Muscle of leg (tissue), 16 donors: ENCODE measurements at places on chromosomes 13 and 19. TPM values are rescaled to one million over a fixed set of nuclear protein-coding genes. Genes with fewer than 3 reads are reported as not detected.

DNA sequence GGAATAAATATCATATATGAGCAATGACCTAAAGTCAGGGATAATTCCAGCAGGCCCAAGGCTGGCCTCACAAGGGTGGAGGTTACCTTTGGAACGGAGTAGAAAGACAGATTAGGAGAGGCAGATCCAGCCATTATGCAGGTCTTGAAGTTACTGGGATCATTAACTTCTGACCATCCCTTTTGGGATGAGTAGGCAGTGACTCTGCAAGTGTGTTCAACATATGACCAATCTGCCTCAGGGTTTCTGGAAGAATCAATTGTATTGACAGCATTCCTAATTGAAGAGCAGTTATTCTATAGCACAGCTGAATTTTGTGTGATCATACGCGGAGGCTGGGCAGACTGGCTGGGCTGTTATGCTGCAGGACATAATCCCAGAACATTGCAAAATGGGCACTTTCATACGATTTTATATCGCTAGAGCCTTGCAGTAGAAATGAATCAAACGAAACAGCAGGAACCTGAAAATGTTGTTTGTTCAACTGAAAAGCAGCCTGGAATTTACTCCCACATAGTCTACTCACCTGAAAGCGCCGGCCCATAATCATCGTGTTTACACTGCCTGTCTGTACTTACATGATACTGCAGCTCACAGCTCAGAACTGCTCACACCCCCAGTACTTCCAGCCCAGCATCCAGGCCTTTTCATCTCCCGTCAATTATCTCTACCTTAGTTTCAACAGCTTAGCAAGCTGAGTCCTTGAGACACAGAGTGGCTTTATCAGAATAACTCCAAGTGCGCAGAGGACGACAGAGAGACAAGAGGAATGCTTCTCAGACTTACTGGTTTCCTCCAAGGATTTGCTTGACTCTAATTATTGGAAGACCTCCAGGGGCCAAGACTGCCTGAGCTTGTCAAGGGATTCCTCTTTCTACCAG lies 556.1 kb downstream of the EFNB2 start:
- DNase-seq: no peak
- H3K4me3 ChIP-seq: no peak overlapping the region
- H3K27me3 ChIP-seq: no peaks in the 10 kb centered on the region
- H3K36me3 ChIP-seq: no peaks in the 10 kb centered on the region
- H3K27ac ChIP-seq: no peak overlapping the region
- no peaks in the 10 kb centered on the region for H3K4me1 ChIP-seq

DNA sequence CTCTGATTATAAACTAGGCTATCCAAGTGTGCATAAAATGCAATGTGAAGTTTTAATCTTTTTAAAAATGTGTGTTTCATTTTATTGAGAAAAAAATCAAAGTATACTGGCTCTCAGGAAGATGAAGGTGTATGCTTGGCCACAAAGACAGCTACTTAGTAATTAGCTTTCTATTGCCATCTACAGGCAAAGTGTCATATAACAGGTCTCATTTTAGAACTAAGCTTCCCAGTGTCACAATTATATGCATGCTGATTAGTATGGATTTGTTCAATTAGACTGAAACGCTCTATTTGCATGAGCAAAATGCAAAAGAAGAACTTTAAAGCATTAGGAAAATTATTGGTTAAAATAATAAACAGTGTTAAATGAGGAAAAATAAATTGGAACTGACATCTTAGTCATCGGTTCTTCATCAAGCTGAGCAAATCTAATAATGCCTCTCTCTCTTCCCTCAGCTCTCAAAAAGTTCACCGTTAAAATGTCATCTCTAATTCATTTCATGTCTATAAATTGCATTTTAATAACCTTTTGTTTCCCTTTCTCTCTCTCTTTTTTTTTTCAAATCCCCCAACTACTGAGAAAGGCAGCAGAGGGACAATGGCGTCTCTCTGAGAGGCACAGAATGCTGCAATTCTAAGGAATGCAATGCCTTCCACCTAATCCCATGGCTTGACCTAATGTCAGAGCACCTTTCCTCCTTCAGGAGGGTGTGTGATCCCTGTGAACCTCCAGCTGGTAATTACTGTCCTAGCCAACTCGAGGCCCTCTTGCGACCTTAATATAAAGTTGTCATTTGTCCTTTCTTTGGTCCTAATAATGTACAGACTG lies 313.1 kb upstream of the MAB21L1 start:
- H3K4me3 ChIP-seq: no peak overlapping the region
- peaks cover 28% of the 10 kb centered on the region for H3K4me1 ChIP-seq
- H3K27me3 ChIP-seq: no peaks in the 10 kb centered on the region
- DNase-seq: peak; percentile 81
- no peak overlapping the region for H3K27ac ChIP-seq

- no peaks in the 10 kb centered on the region for H3K27me3 ChIP-seq
- no peaks in the 10 kb centered on the region for H3K36me3 ChIP-seq
- DNase-seq: peak; percentile 82
- no peak overlapping the region for H3K27ac ChIP-seq
These were observed 109.5 kb downstream of the TBC1D4 start for GRCh38 chr13:75372517-75372916.

GRCh38 chr13:46871557-46871956 lies 25.3 kb downstream of the HTR2A start:
- no peak overlapping the region for H3K4me3 ChIP-seq
- DNase-seq: no peak
- no peaks in the 10 kb centered on the region for H3K36me3 ChIP-seq
- no peaks in the 10 kb centered on the region for H3K27me3 ChIP-seq

DNA sequence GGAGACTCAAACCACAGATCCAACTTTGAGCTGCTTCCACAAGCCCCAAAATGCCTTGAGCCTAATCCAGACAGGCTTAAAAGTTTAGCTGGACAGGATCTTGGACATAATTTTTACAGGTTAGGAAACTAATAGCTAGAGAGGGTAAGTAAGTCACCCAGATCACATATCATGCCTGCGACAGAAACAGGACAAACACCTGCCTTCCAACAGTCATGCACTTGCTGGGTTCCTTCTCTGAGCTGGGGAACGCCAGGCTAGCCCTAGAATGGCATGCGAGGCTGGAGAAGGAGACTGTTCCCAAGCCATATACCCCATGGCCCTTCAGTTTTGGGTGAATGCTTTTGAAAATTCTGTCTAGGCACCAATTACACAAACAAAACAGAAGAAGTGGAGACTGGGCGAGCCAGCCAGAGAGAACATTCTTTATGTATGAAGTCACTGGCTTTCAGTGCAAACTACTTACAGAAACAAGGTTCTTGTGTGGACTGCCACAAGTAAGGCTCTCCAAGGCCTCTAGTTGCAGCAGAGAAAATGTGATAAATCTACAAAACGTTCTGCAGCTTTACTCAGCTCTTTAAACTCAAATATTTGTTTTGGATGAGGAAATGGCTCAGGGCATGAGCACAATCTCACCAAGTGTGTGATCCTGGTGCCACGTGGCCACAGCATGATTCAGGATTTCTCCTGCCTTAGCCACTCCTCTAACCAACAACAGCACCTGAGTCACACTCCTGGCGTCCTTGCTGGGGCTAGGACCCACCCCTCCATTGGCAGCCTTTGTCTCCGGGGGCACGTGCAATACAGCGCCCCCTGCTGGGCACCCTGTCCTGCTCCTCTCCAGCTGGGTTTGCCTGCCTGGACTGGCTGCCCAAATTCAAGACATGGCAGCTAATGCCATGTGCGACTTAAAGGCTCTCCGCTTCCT lies 73.4 kb upstream of the UBL3 start:
- H3K36me3 ChIP-seq: no peaks in the 10 kb centered on the region
- peaks cover 35% of the 10 kb centered on the region for H3K4me1 ChIP-seq
- H3K4me3 ChIP-seq: no peak overlapping the region
- H3K27ac ChIP-seq: peak overlapping the region; percentile 60

GRCh38 chr19:44908836-44909261 lies 3.3 kb downstream of the APOE start:
- H3K36me3 ChIP-seq: no peaks in the 10 kb centered on the region
- no peak overlapping the region for H3K27ac ChIP-seq
- no peak for DNase-seq
- peaks cover 22% of the 10 kb centered on the region for H3K27me3 ChIP-seq
- H3K4me1 ChIP-seq: peaks cover 61% of the 10 kb centered on the region
- no peak overlapping the region for H3K4me3 ChIP-seq

GRCh38 chr19:7303470-7303869 lies 9.3 kb upstream of the INSR start:
- H3K27me3 ChIP-seq: peaks cover 6% of the 10 kb centered on the region
- no peaks in the 10 kb centered on the region for H3K4me1 ChIP-seq
- DNase-seq: no peak
- no peak overlapping the region for H3K27ac ChIP-seq
- no peaks in the 10 kb centered on the region for H3K36me3 ChIP-seq

DNA sequence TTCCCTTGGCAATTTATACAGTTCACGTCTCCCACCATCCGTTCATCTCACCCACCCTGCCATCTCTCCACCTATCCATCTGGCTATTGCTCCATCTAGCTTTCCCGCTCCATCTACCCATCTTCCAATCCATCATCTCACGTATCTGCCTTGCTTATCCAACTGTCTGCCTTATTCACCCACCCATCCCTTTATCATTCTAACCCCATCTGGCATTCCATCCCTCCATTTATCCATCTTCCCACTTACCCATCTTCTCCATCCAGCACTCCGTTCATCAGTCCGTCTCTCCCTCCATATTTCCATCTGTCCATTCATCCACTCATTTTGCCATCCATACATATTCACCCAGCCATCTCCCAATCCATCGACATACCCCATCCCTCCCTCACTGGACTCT lies 10.0 kb downstream of the RPS16 start:
- H3K4me3 ChIP-seq: no peak overlapping the region
- peaks cover 25% of the 10 kb centered on the region for H3K4me1 ChIP-seq
- no peak overlapping the region for H3K27ac ChIP-seq
- peaks cover 49% of the 10 kb centered on the region for H3K36me3 ChIP-seq

DNA sequence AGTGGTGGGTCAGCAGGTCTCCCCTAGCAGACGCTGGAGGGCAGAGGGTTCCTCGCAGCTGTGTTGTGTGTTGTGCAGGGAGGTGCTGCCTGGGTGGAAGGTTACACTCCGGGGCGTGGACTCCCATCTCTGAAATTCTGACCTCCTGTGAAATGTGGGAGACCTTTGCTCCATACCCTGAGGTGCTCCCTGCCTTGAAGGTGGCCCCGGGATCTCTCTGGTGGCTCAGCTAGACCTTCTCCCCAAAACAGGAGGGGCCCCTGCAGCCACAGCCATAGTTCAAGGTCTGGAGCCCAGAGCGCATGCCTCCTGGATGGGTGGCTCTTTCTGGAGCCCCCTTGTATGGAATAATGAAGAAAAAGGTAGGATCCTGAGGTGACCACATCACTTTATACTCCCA lies 70.2 kb downstream of the SOX1 start:
- no peaks in the 10 kb centered on the region for H3K36me3 ChIP-seq
- H3K4me1 ChIP-seq: peaks cover 5% of the 10 kb centered on the region
- H3K27me3 ChIP-seq: peaks cover 26% of the 10 kb centered on the region
- no peak for DNase-seq

GRCh38 chr13:84207509-84207908 lies 325.2 kb upstream of the SLITRK1 start:
- no peak for DNase-seq
- no peaks in the 10 kb centered on the region for H3K27me3 ChIP-seq
- no peaks in the 10 kb centered on the region for H3K36me3 ChIP-seq
- H3K27ac ChIP-seq: no peak overlapping the region
- H3K4me3 ChIP-seq: no peak overlapping the region

DNA sequence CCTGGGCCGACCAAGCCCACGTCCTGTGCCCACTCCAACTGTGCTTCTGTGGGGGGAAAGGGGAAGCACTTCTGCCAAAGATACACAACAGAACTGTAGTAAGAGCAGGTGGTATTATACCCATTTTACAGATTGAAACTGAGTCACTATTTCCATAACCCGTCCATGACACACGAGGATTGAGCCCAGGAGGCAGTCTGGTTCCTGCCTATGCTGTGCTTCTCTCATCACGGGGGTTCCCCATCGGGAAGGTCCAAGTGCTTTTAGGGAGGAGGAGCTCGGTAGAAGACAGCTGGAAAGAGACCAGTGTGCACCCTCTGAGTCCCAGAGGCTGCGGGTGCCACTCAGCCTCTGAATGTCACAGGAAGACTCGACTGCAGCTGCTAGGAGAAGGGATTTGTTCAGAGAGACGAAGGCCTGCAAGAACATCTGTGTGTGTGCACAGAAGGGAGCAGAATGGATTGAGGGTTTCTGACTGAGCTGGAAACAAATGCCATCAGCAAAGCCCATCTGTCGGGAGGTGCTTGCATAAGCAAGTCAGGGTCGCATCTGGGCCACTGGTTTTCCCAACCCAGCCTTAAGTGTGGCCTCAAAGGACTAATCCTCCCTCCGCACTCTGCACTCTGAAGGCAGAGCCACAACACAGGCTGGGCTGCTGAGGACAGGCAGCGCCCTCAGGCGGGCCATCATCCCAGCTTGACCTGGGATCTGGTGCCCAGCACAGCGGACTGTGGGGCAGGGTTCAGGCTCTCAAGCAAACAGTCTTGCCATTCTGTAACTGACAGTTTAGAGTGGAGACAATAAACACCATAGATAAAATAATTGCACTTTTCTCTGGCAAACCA lies 150.0 kb downstream of the DPF1 start:
- no peaks in the 10 kb centered on the region for H3K27me3 ChIP-seq
- no peak overlapping the region for H3K4me3 ChIP-seq
- H3K36me3 ChIP-seq: no peaks in the 10 kb centered on the region
- DNase-seq: peak; percentile 60
- peaks cover 6% of the 10 kb centered on the region for H3K4me1 ChIP-seq
- H3K27ac ChIP-seq: no peak overlapping the region

- H3K4me1 ChIP-seq: no peaks in the 10 kb centered on the region
- H3K4me3 ChIP-seq: no peak overlapping the region
- no peaks in the 10 kb centered on the region for H3K36me3 ChIP-seq
- no peaks in the 10 kb centered on the region for H3K27me3 ChIP-seq
These were observed 122.3 kb upstream of the WASF3 start for GRCh38 chr13:26435171-26435570.

- H3K27me3 ChIP-seq: no peaks in the 10 kb centered on the region
- H3K36me3 ChIP-seq: no peaks in the 10 kb centered on the region
- no peak overlapping the region for H3K27ac ChIP-seq
- peak; percentile 68 for DNase-seq
- peak overlapping the region; percentile 27 for H3K4me3 ChIP-seq
These were observed 1.3 kb downstream of the GNA15 start for GRCh38 chr19:3137119-3137518.

CEACAM1 gene
- total RNA-seq: 0.62 TPM

ZMYM2 gene
- 90.8 TPM for total RNA-seq

GARIN5A gene
- total RNA-seq: 3.5 TPM

CRYL1 gene
- total RNA-seq: 24.2 TPM

ERFL gene
- total RNA-seq: 0.04 TPM

CKM gene
- 2,005 TPM for total RNA-seq
